Body of pancreas (tissue), 4 donors: ENCODE measurements at places on chromosomes 7 and 10. TPM values are rescaled to one million over a fixed set of nuclear protein-coding genes. Genes with fewer than 3 reads are reported as not detected.

The GATA3 gene
- total RNA-seq = 0.66 TPM

DNA sequence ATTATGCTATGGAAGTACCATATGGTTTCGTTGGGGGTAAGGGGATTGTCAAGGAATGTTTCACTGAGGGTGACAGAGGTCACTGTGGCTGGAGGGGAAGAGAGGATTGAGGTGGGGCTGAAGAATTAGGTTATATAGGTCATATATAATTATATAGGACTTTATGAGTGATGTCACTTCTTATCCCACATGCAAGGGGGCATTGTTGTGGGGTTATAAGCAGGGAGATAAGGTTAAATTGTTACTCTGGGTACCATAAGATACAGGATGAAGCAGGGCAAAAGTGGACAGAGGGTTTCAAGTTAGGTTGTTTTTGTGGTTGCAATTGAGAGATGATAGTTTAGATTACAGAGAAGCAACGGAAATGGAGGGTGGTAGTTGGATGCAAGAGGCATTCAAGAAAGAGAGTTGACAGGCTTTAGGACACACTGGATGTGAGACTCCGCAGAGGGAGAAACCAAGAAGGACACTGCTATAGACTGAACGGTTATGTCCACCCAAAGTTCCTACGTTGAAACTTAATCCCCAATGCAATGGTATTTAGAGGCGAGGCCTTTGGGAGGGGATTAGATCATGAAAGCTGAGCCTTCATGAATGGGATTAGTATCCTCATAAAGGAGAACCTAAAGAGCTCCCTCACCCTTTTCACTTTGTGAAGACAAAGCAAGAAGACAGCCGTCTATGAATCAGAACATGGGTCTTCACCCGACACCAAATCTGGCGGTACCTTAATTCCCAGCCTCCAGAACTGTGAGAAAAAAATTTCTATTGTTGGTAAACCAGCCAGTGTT is 7.0 kb upstream of the PRR15 start:
- no peaks in the 10 kb centered on the region for H3K27me3 ChIP-seq
- no peak overlapping the region for H3K4me3 ChIP-seq
- no peak overlapping the region for H3K27ac ChIP-seq
- DNase-seq = no peak
- H3K36me3 ChIP-seq = no peaks in the 10 kb centered on the region

The OPN1SW gene
- total RNA-seq = not detected

The DNAH11 gene
- total RNA-seq = 0.52 TPM

The NKX6-2 gene
- 2.1 TPM for total RNA-seq

DNA sequence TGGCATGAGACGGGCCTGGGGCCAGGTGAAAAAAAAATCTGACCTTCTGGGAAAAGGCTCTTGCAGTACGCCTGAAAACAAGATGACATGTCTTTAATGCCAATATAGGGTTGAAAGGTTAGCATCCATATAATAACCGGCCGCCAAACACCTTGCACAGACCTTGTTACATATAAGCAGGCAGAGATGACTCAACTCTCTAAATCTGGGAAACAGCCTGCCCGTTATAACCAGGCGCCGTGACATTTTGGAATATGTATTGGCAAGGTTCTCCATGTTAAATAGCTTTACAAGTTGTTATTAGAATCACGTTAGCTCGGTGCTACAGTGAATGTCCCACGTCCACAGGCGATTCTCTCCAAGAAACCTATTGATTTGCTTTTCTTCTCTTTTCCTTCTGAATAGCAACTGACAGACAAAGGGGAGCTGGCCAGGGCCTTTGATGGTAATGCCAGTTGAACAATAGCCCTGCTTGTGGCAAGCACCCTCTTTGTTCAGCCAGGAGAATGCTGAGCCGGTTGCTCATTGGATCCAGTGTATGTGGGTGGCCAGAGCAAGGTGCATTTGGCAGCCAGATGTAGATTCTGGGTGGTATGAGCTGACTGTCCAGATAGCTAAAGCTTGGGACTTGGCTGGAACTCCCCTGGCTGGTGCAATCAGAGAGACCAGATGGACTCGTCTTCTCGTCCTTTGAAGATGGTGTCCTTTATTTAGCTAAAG is 80.1 kb upstream of the AUTS2 start:
- H3K4me1 ChIP-seq = no peaks in the 10 kb centered on the region
- no peak overlapping the region for H3K4me3 ChIP-seq
- no peaks in the 10 kb centered on the region for H3K27me3 ChIP-seq
- no peak for DNase-seq

The PAX2 gene
- under 0.01 TPM for total RNA-seq

- no peaks in the 10 kb centered on the region for H3K27me3 ChIP-seq
- no peak for DNase-seq
- no peaks in the 10 kb centered on the region for H3K36me3 ChIP-seq
Observed at GRCh38 chr7:37107047-37107750, 341.5 kb downstream of the ELMO1 start.

GRCh38 chr10:119657725-119658124 is 6.5 kb downstream of the BAG3 start:
- no peak overlapping the region for H3K4me3 ChIP-seq
- H3K27me3 ChIP-seq = no peaks in the 10 kb centered on the region
- peak overlapping the region; percentile 70 for H3K27ac ChIP-seq
- DNase-seq = no peak
- H3K4me1 ChIP-seq = peaks cover 80% of the 10 kb centered on the region

The CCDC71L gene
- total RNA-seq = 8.6 TPM

The RADIL gene
- total RNA-seq = 2.1 TPM

GRCh38 chr10:19699299-19699698 is 116.9 kb upstream of the PLXDC2 start:
- no peaks in the 10 kb centered on the region for H3K36me3 ChIP-seq
- DNase-seq = no peak
- no peaks in the 10 kb centered on the region for H3K27me3 ChIP-seq
- no peaks in the 10 kb centered on the region for H3K4me1 ChIP-seq
- no peak overlapping the region for H3K27ac ChIP-seq

The CTBP2 gene
- total RNA-seq = 49.0 TPM

GRCh38 chr7:47988496-47989386 is 9.3 kb upstream of the HUS1 start:
- no peak overlapping the region for H3K27ac ChIP-seq
- no peak overlapping the region for H3K4me3 ChIP-seq
- no peak for DNase-seq
- H3K36me3 ChIP-seq = no peaks in the 10 kb centered on the region
- H3K27me3 ChIP-seq = no peaks in the 10 kb centered on the region

The VWA2 gene
- total RNA-seq = 15.3 TPM
